ENCODE measurements at places on chromosomes 13 and 19. TPM values are rescaled to one million over a fixed set of nuclear protein-coding genes. Genes with fewer than 3 reads are reported as not detected.

The ZNF100 gene
- polyA plus RNA-seq, result 6.1 TPM

The PRR20C gene
- polyA plus RNA-seq, result not detected

The DCT gene
- 0.74 TPM for polyA plus RNA-seq

GRCh38 chr13:20902438-20903163, at the start of gene XPO4:
XPO4 (minus strand) TSS chr13:20902746; CDS start chr13:20902738, 8 bp downstream.
- peak; percentile 92 for DNase-seq

GRCh38 chr13:93765062-93765461, 538.5 kb downstream of the GPC6 start:
- no peak for DNase-seq

GRCh38 chr13:37047846-37048245, 11.6 kb downstream of the SUPT20H start:
- DNase-seq, result no peak

DNA sequence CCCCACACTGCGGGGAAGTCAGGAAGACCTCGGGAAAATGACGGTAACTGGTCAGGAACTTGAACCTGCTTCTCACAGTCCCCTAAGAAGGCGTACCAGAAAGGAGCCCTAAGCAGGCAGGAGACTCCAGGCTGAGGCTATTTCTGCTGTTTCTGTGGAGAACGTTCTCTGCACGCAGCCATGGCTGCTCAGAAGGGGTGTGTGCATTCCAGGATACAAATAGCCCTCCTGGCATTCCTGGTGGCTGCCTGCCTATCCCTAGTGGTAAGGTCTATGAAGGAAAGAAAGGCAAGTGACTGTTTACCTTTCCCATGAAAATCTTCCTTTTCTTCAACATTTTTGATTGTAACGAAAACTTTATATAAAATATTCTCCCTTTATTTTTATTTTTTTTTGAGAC, 2.5 kb downstream of the SGCG start:
- DNase-seq, result no peak

- DNase-seq, result no peak
Observed at GRCh38 chr19:31938675-31939074, 406.7 kb upstream of the ZNF507 start.

DNA sequence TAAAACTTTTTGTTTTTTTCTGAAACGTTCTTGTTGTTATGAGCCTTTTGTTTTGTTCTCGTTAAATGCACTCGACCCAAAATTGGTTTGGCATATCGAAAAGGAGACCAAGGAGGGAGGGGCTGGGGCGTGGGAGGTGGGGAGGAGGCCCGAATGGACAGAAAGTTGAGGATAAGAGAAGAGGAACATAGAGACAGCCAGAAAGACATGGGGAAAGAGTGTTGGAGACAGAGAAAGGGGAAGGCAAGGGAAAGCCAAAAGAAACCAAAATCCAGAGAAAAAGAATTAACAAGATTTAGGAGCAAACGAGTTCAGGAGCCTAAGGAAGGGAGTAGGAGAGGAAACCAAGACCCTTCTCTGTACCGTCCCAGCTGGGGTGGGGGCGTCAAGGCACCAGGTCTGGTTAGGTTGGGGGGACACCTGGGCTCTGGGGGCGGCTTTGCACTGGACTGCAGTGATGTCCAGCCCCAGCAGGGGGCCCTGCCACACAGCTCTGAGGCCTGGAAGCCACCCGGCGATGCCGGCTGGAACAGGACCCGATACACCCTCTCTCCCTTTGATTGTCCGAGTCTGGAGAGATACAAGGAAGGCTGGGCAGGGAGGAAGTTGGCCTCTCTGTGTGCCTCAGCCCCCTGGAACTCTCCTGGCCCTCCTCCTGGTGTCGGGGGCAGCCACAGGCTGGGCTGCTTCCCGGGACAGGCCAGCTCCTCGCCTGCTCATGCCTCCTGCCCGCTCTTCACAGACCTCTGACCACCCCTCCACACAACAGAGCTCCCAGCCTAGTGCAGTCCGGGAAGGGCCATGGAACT, 11.6 kb upstream of the ASF1B start:
- peak; percentile 81 for DNase-seq

DNA sequence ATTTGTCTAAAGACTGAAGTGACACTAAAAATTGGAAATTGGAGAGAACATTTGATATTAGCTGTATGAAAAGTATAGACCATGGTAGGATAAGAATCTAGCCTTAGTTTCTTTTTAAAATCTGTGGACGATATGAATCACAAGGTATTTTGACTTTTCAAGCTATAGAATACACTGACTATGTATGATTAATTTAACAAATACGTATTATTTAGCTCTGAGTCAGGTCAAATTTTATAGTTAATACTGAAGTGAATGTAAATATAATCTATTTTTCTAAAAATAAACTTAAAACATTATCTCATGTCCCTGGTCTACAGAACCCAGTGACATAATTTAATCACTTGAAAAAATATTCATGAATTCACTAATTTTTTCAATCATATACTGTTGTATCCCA, 795.6 kb upstream of the SLITRK1 start:
- DNase-seq, result no peak

- no peak for DNase-seq
Observed at GRCh38 chr13:36550177-36550576, 117.9 kb downstream of the CCNA1 start.

DNA sequence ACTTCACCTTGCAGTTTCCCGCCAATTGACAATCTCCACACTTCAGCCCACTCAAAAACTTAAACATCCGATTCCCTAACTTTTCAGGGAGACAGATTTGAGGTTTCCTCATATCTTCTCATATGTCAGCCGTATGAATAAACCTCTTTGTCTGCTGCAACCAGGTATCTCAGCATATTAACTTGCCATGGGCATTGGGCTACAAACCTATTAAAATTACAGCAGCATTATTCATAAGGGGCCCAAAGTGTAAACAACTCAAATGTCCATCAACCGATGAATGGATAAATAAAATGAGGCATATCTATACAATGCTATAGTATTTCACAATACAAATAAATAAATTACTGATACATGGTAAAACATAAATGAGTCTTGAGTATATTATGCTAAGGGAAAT, 179.4 kb upstream of the ATXN8OS start:
- DNase-seq, result no peak

GRCh38 chr13:28379371-28380083, 115.4 kb downstream of the FLT1 start:
- DNase-seq, result no peak

- no peak for DNase-seq
Observed at GRCh38 chr19:22116760-22117159, 64.5 kb downstream of the ZNF257 start.

DNA sequence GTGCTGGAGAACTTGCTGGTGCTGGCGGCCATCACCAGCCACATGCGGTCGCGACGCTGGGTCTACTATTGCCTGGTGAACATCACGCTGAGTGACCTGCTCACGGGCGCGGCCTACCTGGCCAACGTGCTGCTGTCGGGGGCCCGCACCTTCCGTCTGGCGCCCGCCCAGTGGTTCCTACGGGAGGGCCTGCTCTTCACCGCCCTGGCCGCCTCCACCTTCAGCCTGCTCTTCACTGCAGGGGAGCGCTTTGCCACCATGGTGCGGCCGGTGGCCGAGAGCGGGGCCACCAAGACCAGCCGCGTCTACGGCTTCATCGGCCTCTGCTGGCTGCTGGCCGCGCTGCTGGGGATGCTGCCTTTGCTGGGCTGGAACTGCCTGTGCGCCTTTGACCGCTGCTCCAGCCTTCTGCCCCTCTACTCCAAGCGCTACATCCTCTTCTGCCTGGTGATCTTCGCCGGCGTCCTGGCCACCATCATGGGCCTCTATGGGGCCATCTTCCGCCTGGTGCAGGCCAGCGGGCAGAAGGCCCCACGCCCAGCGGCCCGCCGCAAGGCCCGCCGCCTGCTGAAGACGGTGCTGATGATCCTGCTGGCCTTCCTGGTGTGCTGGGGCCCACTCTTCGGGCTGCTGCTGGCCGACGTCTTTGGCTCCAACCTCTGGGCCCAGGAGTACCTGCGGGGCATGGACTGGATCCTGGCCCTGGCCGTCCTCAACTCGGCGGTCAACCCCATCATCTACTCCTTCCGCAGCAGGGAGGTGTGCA, 587 bp downstream of the S1PR4 start:
- no peak for DNase-seq

- DNase-seq, result no peak
Observed at GRCh38 chr13:31045286-31046081, 113.0 kb downstream of the TEX26 start.

- no peak for DNase-seq
Observed at GRCh38 chr13:33119856-33120543, 103.8 kb downstream of the KL start.
